ENCODE measurements at places on chromosomes 2 and 18.

- no peak for DNase-seq
Observed at GRCh38 chr2:108316033-108316432, 27.3 kb downstream of the SULT1C2 start.

DNA sequence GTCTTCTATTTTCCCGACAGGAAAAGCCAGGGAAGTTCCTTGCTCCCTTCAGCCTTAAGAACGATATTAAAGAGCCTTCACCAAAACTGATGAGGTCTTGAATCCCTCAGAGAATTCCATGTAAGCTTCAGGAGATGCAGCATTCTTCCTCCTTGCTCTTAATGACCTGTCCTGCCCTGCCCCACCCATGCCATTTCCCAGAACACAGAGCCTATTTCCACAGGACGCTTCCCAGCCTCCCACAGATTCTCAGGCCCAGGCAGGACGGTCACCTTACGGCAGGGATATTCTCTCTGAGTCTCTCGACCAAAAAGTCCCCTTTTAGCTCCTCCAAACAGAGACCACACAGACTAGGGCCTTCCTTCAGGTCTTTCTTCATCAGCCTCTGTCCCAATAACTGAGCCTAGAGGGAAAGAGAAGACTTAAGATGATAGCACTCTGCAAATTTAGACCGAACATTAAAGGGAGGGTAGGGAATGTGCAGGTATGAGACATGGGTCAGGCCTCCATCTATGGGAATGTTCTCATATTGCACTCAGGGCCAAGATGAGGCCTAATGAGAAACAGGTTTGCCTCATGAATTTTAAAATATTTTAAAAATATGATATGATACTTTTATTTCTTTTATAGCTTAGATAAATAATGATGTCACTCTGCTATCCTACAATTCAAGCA, 62.1 kb downstream of the COBLL1 start:
- no peak for DNase-seq

- DNase-seq = no peak
Observed at GRCh38 chr2:24825883-24826772, 32.9 kb downstream of the CENPO start.

DNA sequence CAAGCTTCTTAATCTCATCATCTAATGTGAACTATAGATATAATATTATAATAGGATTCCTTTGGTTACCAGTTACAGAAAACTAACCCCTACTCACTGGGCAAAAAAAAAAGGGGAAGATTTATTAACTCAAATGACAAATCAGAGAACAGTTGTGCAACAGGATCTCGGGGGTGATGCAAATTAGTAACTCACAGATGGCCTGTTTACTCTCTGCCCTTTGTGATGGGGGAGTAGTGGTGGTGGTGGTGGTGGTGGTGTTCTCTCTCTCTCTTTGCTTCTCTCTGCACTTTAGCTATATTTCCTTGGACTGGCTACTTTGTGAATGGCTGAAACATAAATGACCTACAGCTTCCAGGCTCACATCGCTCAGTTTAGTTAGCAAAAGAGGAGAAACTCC, 59.0 kb downstream of the TMEM247 start:
- DNase-seq = no peak
